ENCODE measurements at places on chromosomes 6 and 20.

- DNase-seq = no peak
Observed at GRCh38 chr6:167826896-167827582, at the start of gene AFDN. AFDN (plus strand) TSS chr6:167826911; CDS start chr6:167827133, 222 bp downstream.

- DNase-seq = no peak
Observed at GRCh38 chr20:24194143-24194542, 205.6 kb upstream of the GGTLC1 start.

DNA sequence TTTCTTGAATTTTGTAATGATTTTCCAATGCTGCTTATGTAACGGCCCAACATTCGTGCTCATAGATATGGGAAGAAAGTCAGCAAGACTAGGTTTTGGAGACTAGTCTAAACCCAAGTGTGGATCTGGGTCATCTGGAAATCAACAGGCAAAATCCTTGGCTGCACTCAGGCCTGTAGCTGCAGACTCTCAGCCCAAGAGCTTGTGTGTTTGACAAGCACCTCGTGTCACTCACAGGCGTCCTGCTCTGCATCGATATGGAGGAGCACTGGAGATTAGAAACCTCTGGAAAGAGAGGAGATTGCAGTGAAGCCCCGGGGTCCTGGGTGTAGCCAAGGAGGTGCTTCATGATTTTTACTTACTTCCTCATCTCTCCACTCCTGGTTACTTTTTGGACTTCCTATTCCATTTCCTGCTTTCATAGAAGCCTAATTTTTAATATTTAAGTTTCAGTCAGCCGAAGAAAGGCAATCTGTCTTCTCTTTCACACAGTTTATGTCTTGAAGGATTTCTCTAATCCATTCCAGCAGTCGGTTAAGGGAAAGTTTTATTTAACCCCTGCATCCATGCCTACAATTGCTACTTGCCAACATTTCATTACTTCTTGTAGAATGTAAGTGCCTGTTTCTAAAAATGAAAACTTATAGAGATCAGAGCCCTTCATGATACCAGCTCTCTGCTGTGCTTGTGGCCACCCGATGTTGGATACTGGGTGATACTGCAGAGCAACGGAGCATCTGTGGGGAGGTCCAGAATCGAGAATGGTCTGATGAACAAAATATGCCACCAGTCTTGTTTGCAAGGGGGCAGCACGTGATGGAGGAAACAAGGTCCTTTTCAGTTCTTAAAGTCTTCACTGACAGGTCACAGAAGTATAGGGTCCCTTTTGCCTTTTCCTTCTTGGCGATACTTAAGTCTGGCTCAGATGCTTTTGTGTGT lies 296.3 kb downstream of the QKI start:
- no peak for DNase-seq

DNA sequence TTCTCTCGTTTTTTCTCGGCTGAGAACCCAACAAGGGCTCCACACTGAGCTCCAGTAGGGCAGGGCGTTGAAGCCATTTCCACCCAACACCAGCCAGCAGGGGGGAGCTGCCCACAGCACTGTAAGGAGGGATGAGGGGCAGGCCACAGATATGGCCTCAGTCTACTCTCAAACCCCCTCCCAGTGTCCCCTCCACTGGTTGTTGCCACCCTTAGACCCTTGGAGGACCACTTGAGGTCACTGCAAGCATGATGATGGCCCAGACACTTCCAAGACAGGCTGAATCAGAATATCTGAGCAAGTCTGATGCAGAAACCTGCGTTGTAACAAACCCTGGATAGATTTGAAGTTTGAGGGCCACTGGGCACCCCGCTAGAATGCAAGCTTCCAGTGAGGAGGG lies 217.0 kb upstream of the CST7 start:
- DNase-seq = no peak

GRCh38 chr20:48604426-48604825 lies 223.4 kb downstream of the PREX1 start:
- DNase-seq = no peak

DNA sequence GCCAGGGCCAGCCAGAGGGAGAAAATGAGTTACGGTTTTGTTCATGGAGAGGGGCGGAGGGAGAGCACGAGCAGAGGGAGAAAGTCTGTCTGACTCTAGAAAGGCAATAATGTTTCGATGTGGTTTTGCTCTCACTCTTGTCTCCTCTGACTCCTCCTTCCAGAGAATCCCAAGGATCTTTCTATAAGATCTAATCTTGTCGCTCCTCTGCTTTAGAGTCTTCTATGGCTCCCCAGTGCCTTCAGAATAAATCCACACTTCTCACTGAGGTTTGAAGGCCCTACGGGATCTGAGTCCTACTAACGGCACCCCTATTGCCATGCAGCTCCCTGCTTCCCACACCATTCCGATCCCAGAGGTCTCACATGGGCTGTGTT lies 66.8 kb downstream of the KCNB1 start:
- no peak for DNase-seq

- no peak for DNase-seq
Observed at GRCh38 chr6:153963352-153963751, 75.7 kb upstream of the OPRM1 start.

DNA sequence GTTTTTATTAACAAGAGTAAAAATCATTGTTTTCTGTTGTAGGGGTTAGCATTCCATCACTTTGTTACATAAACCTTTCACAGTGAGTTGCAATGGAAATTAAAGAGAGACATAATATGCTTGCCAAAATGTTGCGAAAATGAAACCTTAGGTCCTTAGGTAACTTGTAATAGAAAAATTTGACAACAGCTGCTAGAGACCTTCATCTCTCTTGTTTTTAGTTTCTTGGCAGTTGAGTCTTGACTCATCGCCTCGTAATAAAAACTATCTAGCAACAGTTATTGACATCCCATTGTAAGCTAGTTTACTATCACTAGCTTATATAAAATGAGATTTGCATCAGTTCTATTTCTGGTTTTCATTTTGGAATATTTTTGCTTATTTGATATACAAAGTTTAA lies 179.0 kb upstream of the MMS22L start:
- DNase-seq = no peak

DNA sequence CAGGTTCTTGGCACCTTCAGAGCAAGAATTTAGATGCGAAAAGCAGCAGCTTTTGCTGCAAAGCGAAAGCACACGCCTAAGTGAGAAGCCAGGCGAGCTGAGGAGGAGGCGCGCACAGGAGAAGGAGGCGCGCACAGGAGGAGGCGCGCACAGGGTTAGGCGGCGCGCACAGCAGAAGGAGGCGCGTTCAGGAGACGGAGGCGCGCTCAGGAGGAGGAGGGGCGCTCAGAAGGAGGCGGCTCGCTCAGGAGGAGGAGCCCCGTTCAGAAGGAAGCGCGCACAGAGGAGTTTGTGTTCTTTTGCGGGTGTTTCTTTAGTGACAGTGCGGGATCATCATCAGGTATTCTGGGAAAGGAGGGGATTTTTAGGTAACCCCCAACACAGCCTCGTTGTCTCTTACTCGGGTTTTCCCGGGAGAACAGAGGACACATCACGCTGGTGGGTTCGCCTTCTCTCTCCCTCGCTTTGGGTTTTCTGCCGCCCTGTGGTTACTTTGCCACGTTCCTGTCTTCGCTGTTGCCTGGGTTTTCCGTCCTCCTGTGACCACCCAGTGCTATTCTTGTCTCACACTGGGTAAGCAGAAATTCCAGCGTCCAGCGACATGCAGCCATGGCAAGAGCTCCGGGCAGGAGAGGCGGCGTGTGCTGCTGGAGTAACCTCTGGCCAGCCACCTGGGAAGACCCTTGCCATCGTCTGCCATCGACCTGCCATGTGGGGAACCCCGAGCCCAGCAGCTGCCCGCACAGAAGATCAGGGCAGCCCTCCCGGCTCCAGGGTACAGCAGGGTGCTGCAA lies 47.0 kb downstream of the WDR27 start:
- DNase-seq = peak; percentile 69

DNA sequence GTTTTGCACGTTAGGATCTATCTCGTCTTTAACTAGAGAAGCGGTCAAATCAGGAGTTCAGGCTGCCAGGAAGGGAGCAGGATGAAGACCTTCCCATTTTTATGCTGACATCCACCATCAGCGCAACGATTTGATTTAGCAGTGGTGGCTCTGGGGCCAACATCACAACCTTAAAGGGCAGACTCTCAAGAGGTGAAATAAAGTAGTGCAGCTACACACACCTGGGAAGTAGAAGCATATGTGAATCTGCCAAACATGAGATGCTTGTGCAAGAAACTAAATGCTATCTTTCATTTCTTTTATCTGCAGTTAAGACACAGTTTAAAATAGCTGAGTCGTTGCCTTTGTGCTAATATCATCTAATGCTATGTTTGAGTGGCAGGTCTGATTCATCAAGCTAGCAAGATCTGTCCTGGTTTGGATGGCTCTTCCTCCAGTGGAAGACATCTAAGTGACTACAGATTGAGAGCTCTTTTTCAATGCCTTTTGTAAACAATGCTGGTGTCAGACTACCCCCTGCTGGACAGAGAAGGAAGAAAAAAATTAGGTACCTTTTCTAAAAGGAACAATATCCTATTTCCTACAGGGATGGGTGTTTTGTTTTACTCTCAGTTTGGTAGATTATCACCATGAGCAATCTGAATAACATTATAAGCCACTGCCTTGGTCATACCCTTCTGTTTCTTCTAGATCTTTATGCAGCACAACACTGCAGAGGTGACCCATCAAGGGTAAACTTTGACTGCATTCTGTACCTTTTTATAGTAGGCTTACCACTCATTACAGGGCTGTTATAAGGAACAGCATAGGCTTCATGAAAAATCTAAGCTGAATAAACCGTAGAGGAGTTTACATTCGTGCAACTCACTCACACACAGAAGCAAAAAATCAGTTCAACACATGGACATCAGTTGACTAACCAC lies 171.6 kb upstream of the FBXL4 start:
- DNase-seq = peak; percentile 2

DNA sequence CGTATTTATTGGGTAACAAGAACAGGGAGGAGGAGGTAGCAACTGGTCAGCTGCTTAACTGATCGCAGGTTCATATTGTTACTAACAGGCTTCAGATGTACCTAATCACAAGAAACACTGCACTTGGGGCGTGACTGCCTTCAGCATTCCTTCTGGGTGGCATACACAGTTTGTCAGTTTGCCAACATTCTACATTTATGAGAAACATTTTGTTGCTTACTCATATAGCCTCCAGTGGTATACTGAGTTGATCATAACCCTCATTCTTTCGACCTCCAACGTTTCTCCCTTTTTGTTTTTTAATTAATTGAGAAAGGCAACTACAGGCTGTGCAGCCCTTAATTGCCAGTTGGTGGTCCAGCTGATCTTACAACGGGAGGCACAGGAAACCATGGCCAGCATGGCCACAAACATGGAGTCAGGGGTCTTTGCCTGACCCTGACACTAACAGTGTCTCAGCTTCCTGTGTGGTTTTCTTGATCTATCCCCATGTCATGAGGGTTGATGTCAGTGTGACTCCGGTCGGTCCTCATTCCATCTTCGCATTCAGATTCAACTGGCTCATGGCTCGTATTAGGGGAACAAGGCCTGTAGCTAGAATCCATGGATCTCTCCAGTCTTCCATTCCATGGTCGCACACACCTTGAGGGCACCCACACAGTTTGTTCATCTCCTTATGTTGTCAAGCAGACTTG lies 9.4 kb downstream of the EPB41L2 start:
- no peak for DNase-seq

GRCh38 chr20:17530716-17531664 lies at the start of gene BFSP1:
BFSP1 (minus strand) TSS chr20:17531379; CDS start chr20:17531329, 50 bp downstream.
- DNase-seq = peak; percentile 33

DNA sequence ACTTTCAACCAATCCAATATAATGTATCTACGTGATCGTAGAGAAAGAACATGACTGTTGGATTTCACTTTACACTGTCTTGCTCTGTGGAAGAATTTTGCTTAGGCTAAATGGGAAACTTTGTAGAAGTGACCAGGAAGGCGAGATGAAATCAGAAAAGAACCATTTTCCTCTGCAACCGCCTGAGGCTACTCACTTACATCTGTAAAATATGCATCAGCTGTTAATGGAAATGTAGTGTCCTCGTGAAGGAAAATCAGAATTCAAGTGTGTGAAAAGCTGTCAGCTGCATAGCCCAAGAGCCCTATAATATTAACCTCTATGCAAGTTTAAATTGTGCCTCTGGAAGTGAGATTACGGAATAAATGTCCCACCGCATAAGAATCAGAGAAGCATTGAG lies 277.9 kb downstream of the C6orf118 start:
- no peak for DNase-seq

- no peak for DNase-seq
Observed at GRCh38 chr6:166825553-166826145, 130.7 kb downstream of the RNASET2 start.

DNA sequence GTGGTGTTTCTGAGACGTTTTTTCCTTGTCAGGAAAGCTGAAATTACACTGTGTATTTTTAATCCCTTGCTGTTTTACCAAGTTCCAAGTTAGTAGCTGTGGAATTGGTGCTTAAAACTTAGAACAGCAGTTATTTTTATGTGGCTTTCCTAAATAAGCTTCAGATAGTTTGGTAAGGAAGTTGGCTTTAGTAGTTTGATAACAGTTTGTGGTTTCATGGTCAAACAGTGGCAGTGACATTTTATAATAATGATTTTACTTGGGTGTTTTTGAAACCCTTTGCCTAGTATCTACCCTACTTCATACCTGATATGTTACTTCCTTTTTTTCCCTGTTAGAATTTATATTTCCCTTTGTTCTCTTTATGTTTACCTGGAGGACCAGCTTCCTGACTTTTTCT lies 164.9 kb downstream of the JARID2 start:
- no peak for DNase-seq

DNA sequence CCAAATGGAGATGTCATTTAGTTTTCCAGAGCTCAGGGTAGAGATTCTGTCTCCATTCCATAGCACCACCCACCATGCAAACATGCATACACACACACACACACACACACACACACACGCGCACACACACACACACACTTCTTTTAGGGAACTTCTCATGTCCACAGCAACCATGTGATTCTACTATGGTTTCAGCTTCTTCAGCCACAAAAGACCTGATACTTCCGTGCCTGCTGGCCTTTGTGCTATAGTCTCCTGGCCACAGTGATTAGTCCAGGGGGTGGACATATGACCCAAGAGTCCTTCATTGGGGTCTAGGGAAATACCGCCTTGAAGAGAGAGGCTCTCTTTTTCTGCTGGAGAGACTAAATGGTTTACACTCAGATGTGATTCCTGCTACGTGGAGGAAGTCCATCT lies 53.5 kb downstream of the CARMIL1 start:
- no peak for DNase-seq

DNA sequence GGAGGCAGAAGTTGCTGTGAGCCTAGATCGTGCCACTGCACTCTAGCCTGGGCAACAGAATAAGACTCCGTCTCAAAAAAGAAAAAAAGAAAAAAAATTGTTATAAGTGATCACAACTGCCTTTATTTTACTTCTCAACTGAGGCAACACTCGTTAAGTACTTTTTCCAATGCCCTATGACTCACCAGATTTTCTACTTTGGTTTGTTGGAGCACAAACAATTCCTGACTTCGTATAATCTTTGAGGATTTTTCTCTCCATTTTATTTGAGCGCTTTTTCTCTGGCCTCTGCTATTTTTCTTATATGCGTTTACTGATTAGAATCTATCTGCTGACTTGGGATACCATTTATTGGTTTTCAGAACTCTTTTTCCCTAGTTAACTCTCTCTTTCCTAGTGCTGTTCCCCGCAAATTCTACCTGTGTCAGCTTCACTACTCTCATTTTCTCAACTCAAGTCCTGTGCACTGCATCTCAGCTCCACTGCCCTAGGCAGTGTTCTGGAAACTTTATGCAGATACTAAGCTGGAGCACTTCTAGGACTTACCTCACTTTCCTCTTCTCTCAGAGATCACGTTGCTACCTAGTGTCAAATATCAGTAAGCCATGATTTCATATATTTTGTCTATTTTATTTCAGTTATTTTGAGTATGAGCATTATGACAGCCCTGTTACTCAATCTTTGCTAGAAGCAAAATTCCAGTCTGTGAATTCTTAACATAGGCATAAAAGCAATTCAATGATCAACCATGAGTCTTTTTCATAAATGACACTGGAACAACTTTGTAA lies 1120.1 kb upstream of the CITED2 start:
- DNase-seq = no peak

Measured in activated CD4-positive, alpha-beta T cell treated with anti-CD3 and anti-CD28 coated beads, Interleukin-2, amount 50 U/mL, for 4 hours (primary cell).